ENCODE measurements at places on chromosomes 1 and 21.
A peak's percentile ranks its signal among the peaks of the same experiment; 100 is the strongest.

DNA sequence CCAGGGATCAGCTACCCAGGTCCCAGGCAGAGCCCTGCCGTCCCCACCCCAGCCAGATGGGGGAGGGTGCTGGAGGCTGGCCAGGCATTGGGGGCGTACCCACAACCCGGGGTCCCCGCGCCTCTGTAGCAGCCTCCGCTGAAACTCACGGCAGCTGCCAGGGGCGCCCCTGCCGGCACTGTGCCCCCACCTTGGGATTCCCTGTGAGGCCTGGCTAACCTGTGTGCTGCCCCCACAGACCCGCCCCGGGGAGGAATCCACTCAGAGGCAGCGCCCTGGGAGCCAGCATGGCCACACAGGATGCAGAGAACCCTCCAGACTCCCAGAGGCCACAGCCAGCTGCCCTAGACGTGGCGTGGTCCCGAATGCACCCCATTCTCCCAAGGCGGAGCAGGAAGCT is 3.8 kb downstream of the DVL1 start:
- DNase-seq, result no peak

DNA sequence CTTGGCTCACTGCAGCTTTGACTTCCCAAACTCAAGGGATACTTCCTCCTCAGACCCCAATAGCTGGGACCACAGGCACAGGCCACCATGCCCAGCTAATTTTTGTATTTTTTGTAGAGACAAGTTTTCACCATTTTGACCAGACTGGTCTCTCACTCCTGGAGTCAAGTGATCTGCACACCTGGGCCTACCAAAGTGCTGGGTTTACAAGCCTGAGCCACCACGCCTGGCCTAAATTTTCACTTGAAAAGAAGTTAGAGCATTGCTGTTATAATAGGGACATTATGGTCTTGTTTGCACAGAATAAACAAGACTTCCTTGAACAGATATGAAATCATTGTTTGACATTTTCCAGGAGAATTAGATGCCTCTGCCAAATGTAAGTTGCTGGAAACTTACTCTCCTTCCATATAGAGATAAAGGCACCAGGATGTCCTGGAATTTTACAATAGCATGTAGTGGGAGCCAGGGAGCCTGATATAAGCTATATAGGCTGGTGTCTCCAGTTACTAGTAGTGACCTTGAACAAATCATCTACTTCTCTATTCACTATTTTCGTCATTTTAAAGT is 16.9 kb downstream of the SLC35A3 start:
- DNase-seq, result no peak

GRCh38 chr1:917466-918091 is 6.1 kb upstream of the SAMD11 start:
- no peak for DNase-seq

DNA sequence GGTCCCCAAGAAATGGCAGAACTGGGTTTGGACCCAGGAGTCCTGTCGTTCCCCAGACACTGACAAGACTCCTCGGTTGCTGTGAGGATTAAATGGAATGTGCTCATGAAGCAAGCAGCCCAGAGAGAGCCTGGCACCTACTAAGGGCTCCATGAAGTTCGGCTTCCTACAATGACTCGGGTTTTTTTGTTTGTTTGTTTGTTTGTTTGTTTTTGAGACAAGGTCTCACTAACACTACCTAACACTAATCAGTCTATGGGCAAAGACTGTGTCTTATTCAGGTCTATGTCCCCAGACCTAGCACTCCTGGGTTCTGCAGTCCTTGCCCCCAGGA is 3.4 kb upstream of the LACTBL1 start:
- DNase-seq, result no peak

DNA sequence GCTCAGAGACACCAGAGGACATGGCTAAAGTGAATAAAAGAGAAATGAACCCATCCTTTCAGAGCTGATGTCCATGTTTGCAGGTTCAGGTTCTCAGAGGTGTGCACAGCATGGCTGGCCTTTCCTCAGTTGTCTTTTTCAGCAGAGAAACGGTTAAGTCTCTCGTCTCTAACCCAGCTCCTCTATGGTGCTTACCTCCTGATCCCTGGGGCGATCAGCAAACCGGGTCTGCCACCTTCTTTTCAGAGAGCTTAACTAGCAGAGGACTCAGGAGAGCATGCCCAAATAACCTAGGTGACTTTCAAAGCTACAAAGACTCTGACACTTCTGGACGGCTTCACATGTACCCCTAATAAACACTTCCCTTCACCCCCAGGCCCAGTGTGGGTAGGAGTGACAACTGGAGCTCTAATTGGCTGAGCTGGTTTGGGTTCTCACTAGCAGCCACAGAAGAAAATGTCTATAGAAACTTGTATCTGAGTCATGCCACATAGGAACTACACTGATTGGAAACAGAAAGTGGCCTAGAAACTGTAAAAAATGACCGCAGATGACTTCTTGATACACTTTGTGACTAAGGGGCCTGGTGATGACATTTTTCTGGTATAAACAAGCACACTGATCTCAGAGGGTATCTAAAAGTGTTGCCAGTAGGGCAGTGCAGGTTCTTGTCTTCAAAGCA is at the start of gene AIM2:
AIM2 (minus strand) TSS at position 329 of the 682 bp plus-strand sequence. CDS start 3,267 bp downstream, outside the sequence.
- DNase-seq, result peak; percentile 7
